Placental epithelial cell (primary cell): ENCODE measurements at places on chromosomes 5 and 9. TPM values are rescaled to one million over a fixed set of nuclear protein-coding genes. Genes with fewer than 3 reads are reported as not detected.

Gene CCDC192
- total RNA-seq: 0.39 TPM in 1 of 2 replicates, not detected in the other

Gene MYMK
- total RNA-seq: not detected in 2 replicates

Gene SLC25A2
- 0.22 and 0.39 TPM in 2 replicates for total RNA-seq

Gene BAAT
- total RNA-seq: not detected in 2 replicates

Gene ADRA1B
- total RNA-seq: 8.6 and 13.7 TPM in 2 replicates

Gene C9
- not detected in 2 replicates for total RNA-seq

Gene DDX4
- not detected in 2 replicates for total RNA-seq

Gene SVEP1
- 0.22 and 0.39 TPM in 2 replicates for total RNA-seq

Gene GRXCR2
- total RNA-seq: under 0.01 and 0.43 TPM in 2 replicates

Gene STOM
- total RNA-seq: 27.1 and 29.4 TPM in 2 replicates

Gene CCT5
- total RNA-seq: 138 and 266 TPM in 2 replicates

Gene SLC35D2
- total RNA-seq: 14.5 and 25.6 TPM in 2 replicates

Gene CATSPER3
- total RNA-seq: 0.54 TPM in 1 of 2 replicates, not detected in the other

Gene SUSD1
- total RNA-seq: 18.1 and 19.3 TPM in 2 replicates

Gene CYSTM1
- 1.2 and 1.6 TPM in 2 replicates for total RNA-seq

Gene MPDZ
- total RNA-seq: 29.4 and 32.0 TPM in 2 replicates

Gene HRH2
- total RNA-seq: not detected in 2 replicates

Gene EPB41L4A
- 24.9 and 37.7 TPM in 2 replicates for total RNA-seq

Gene PCDHGA7
- 2.8 and 5.5 TPM in 2 replicates for total RNA-seq

Gene FGF10
- not detected in 2 replicates for total RNA-seq

Gene PCDHB2
- total RNA-seq: 0.39 and 1.2 TPM in 2 replicates

Gene ANKRD31
- 0.39 and 0.43 TPM in 2 replicates for total RNA-seq

Gene MEGF10
- total RNA-seq: 0.54 and 3.1 TPM in 2 replicates

Gene SLC6A7
- not detected in 2 replicates for total RNA-seq

Gene KIF20A
- 9.8 and 18.5 TPM in 2 replicates for total RNA-seq

Gene OR13C8
- total RNA-seq: not detected in 2 replicates

Gene RHOBTB3
- 368 and 392 TPM in 2 replicates for total RNA-seq

Gene PTGER4
- 0.39 TPM in 1 of 2 replicates, not detected in the other for total RNA-seq

Gene MRPL22
- total RNA-seq: 9.1 and 9.8 TPM in 2 replicates

Gene SLC44A1
- 11.8 and 50.4 TPM in 2 replicates for total RNA-seq

Gene BASP1
- 4.1 and 7.1 TPM in 2 replicates for total RNA-seq

Gene PDE4D
- 162 and 290 TPM in 2 replicates for total RNA-seq

Gene KIAA0825
- total RNA-seq: 5.9 and 9.4 TPM in 2 replicates

Gene ALDH7A1
- 29.5 and 49.5 TPM in 2 replicates for total RNA-seq

Gene BTNL9
- under 0.01 and 0.11 TPM in 2 replicates for total RNA-seq

Gene KCNMB1
- 0.33 and 0.79 TPM in 2 replicates for total RNA-seq

Gene CDK9
- total RNA-seq: 33.0 and 61.7 TPM in 2 replicates

Gene SPRY4
- 2.0 TPM in 1 of 2 replicates, not detected in the other for total RNA-seq

Gene CWC27
- 11.8 and 12.1 TPM in 2 replicates for total RNA-seq

Gene SPINK4
- total RNA-seq: not detected in 2 replicates

Gene GRIN3A
- not detected in 2 replicates for total RNA-seq

Gene PPP1R26
- total RNA-seq: 7.6 and 10.6 TPM in 2 replicates

Gene MEIKIN
- 0.39 and 0.54 TPM in 2 replicates for total RNA-seq

Gene LCP2
- total RNA-seq: not detected in 2 replicates

Gene NMRK1
- 19.6 and 29.8 TPM in 2 replicates for total RNA-seq

Gene SPATA24
- 3.1 and 3.5 TPM in 2 replicates for total RNA-seq

Gene NUTM2G
- 0.11 TPM in 1 of 2 replicates, not detected in the other for total RNA-seq

Gene BARHL1
- total RNA-seq: not detected in 2 replicates
